Fibroblast of mammary gland (primary cell): ENCODE measurements at places on chromosomes 2 and 18.
A peak's percentile ranks its signal among the peaks of the same experiment; 100 is the strongest.

GRCh38 chr2:17056236-17056635, 390.6 kb upstream of the CYRIA start:
- DNase-seq = no peak

- no peak for DNase-seq
Observed at GRCh38 chr2:3517948-3518495, 1.3 kb downstream of the ADI1 start.

DNA sequence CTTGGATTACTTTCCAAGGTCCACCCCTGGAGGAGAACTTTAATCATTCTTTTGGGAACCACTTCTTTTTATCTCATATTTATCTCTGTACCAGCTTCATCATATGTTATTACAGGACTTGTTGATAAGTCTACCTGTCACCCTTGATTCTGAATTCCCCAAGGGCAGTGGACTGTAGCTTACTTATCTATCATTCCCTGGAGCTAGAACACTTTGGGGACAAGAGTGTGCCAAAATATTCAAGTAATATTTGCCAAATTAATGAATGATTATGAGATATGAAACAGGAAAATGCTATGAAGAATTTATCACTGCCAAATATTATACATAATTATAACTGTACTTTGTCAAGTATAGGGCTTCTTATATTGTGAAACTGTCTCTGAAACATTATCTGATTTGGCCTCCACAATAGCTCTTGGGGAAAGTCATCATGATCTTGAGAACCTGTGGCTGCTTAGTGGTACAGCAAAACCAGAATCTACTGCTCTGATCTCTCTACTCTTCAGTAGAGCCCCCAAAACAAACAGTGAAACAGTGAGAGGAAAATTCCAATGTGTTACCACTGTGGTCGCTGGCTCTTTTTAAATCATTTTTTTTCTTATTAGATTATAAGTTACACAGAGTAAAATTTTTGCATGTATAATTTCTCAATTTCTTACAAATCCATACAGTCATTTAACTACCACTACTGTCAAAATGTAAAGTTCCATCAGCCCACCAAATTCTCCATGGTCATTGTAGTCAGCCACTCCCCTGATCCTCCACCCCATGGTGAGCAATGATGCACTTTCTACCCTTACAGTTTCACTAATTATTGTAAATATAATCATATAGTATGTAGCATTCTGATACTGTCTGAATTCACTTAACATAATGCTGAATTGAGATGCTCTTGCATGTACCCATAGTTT, 197.5 kb downstream of the PIEZO2 start:
- no peak for DNase-seq

- DNase-seq = peak; percentile 82
Observed at GRCh38 chr2:16635791-16636699, 29.6 kb downstream of the CYRIA start.

- no peak for DNase-seq
Observed at GRCh38 chr18:32177530-32177929, 12.3 kb upstream of the MEP1B start.

DNA sequence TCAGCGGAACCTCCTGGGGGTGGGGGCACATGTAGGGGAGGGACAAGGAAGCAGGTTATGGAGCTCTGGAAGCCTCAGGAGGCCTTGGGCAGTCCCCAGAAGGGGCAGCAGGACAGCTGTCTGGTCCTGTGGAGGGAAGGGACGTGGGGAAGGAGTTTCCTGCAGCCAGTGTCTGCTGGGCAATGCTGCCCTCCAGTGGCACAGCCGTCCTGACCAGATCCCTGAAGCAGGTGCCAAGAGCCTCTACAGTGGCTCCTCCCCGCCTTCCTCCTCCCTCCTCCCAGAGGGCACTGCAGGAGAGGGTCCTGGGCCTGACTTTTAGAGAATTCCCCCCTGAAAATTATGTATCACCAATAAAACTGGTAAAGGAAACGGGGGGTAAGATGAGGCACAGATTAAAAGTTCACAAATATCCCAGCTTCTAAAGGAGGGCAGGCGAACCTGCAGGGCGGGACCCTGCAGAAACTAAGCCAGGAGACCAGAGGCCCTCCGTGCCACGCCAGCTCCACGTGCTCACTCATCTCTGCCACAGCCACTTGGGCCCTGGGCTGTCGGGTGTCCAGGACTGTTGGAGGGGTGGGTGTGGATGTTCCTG, 258.5 kb downstream of the TWIST2 start:
- DNase-seq = peak; percentile 65

DNA sequence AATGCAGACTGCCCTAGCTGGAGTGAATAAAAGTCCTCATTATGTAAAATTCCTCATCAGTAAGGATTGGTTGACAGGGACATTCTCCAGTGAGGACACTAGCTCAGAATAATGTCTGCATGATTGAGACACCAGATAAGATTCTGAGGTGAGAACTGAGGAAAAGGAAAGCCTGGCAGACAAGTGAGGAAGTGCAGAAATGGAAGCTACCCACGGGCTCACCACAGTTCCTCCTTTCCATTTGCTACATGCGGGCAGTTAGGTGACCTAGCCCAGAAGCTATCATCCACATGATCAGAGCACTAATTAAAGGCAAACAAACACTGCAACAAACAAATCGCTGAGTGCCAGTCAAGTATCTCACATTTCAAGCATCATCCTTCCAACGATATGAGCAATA, 27.7 kb downstream of the NETO1 start:
- no peak for DNase-seq

DNA sequence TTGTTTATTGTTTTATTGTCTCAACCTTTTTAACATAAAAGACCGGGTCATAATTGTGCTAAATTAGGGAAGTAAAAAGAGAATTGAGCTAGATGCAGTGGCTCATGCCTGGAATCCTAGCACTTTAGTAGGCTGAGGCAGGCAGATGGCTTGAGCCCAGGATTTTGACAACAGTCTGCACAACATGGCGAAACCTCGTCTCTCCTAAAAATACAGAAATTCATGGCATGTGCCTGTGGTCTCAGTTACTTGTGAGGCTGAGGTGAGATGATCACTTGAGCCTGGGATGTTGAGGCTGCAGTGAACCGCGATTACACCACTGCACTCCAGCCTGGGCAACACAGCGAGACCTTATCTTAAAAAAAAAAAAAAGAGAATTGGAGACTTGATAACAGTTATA, 104.2 kb upstream of the TTC27 start:
- DNase-seq = no peak

- DNase-seq = peak; percentile 68
Observed at GRCh38 chr2:9163306-9164111, 43.1 kb upstream of the ASAP2 start.
